ENCODE measurements at places on chromosomes 2 and 18.

DNA sequence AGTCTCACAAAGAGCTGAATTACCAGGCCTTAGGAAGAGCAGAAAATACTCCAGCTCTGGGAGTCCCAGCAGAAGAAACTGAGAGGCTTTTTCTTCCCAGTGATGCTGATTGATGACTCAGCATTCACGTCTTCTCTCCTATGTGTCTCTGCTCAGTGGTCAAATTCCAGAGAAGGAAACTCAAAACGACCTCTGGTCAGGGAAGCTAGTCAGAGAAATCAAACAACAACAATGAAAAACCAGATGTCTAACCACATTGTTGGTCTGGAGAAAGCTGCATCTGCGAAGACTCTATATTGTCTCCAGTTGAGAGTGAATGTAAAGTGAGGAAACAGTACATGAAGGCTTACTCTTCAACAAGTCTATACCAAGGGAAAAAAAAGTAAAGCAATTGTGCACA lies 28.6 kb upstream of the CERS6 start:
- no peak for DNase-seq

DNA sequence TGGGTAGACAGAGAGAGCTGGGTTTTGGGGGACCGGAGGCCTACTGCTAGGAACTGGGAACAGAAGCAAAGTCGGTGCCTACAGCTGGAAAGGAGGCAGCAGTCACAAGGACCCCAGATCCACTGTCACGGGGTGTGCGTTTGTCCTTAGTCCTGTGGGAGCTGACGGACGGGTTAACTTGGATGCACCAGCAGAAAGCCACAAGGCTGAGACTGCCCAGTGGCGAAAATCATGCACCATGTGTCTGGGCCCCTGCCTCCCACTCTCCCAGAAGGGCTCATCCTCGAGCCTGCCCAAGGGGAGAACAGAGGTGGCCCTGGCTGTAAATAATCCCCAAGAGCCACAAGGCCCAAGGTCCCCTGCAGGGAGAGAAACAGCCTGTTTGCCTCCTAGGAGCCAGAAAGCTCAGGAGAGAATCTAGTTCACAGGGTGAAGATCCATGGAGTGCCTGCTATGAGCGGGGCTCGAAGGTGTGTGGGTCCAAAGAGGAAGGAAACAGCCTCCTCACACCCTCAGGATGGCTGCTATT lies 11.7 kb upstream of the RALB start:
- DNase-seq = no peak

DNA sequence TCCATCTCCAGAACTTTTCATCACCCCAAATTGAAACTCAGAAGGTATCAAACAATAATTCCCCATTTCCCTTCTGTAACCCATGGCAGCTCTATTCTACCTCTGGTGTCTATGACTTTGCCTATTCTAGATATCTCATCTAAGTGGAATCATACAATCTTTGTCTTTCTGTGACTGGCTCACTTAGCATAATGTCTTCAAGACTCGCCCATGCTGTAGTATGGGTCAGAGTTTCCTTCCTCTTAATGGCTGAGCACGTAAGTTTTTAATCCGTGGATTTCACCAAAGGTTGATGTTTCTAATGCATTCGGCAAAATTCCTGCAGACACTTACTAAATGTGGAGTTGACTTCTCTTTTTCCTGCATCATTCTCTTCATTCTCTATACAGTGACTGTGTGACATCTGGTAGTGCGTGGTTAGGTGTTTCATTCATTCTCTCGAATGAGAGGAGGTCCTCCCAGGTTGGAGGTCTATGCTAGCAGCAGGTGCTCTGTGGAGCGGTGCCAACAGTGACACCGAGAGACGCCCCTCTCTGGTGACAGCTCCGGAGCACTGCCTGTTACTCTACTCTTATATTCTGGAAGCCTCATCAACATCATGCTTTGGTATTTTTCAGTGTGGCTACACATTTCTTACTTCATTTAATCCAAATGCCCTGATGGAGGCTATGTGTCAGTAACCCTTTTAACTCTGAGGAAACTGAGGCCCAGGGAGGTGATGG lies 50.1 kb downstream of the ATOH8 start:
- no peak for DNase-seq

GRCh38 chr18:51561821-51562220 lies 364.3 kb upstream of the MEX3C start:
- DNase-seq = no peak

DNA sequence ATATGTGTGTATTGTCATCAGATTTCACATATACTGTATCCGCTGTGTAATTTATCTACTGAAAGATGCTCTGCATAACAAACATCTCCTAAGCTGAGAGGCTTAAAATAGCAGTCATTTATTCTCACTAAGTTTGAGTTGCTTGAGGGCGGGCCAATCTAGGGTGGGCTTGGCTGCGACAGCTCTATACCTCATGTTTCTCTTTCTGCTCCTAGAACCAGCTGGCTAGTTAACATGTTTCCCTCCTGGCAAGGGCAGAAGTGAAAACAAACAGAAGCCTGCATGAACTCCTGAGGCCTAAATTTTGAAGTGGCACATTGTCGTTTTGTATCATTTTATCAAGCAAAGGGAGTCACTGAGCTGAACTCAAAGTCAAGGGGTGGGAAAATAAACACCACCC lies 585.0 kb upstream of the VRK2 start:
- DNase-seq = no peak

DNA sequence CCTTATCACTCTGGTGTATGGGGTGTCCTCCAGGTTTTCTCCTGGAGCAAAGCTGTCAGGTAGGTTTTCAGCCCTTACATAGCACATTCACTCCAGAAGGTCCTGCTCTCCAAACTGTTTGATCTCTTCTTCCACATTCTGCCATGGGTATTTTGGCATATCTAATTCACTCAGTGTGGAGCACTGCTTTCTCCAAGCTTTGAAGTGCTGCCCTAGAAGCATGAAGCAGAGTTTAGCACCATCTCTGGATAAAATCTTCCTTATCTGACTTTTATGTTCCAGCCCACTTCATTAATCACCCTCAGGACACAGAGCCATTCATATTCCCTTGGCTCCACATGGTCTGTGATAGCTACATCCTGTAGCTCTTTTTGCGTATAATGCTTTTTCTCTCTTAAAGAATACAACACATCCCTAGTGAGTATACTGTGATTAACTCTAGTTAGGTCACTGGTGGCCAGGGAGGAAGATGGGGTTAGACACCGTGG lies 56.7 kb upstream of the ARHGAP28 start:
- DNase-seq = no peak

DNA sequence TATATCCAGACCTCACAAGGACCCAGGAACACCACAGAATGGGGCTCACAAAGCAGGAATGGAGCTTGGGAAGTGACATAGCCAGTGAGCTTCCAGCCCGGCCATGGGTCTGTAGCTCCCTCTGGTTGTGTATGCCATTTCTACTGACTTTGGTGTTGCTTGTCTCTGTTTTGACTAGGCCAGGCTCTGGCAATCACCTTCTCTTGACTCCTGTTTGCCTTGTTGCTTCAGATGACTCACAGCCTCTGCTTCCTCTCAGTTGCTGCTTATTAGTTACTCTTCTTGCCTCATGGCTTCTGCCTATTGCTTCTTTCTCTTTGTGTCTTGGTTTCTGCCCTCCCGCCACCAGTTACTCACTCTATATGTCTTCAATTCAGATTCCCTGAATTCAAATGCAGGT lies 15.8 kb upstream of the IER3IP1 start:
- DNase-seq = no peak

GRCh38 chr18:23301972-23302371 lies 151.1 kb upstream of the RIOK3 start:
- no peak for DNase-seq

GRCh38 chr18:55314031-55314430 lies 274.0 kb downstream of the TCF4 start:
- no peak for DNase-seq

GRCh38 chr2:233036162-233036838 lies 3.8 kb downstream of the NEU2 start:
- no peak for DNase-seq

- no peak for DNase-seq
Measured at GRCh38 chr2:13597176-13597575, 880.4 kb downstream of the TRIB2 start.

DNA sequence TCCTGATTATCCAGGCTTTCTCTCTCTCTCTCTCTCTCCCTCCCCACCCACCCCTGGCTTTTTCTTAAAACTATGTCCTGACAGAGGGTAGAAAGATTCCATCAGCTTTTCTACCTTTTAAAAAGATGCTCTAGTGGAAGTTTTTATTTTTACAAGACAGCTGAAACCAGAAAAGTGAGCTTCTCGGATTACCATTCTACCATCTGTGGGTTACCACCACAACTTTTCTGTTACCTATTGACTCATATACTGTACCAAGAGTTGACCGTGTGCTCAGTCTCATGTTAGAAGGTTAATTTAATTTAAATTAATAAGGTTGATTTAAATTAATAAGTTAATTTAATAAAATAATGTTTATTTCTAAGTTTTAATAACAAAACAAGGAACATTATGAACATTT lies 137.6 kb downstream of the UPP2 start:
- DNase-seq = no peak

- DNase-seq = no peak
Measured at GRCh38 chr2:203463266-203463678, 71.8 kb downstream of the RAPH1 start.

DNA sequence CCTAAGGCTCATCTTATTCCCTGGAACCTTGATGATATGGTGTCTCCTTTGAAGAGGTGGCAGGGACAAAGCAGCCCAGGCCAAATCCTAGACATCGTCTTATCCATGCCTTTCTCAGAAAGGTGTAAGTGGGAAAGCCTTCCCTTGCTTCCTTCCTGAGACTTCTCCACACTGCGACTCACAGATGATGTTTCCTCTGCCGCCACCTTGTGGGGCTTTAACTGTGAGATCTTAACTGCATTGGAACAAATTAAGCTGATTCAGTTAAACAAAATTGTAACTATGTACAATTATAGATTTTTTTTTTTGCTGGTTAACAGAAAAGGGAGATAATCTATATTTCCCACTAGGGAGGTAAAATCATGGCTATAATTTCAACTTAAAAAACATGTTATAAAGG lies 10.0 kb upstream of the GCA start:
- no peak for DNase-seq

- DNase-seq = no peak
Measured at GRCh38 chr2:76584474-76584873, 873.8 kb upstream of the GCFC2 start.

- no peak for DNase-seq
Measured at GRCh38 chr2:16656784-16657391, 8.7 kb downstream of the CYRIA start.

- no peak for DNase-seq
Measured at GRCh38 chr2:57920342-57920939, 126.2 kb upstream of the VRK2 start.

GRCh38 chr2:236749346-236749745 lies 179.7 kb downstream of the ACKR3 start:
- DNase-seq = no peak

DNA sequence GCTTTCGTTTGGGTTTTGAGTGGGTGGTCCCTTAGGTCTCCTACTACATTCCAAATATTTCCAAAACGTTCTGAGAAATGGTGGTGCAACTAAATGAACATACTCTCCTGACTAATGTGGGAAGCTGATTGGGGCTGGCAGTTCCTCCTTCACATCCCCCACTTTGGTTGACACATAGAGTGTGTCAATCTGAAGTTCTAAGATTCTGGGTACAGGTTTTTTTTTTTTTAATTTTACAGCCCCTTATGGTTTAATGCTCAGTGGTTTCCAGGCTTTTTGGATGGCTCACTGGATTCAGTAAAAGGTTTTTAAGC lies 58.4 kb upstream of the ITGB6 start:
- DNase-seq = no peak

DNA sequence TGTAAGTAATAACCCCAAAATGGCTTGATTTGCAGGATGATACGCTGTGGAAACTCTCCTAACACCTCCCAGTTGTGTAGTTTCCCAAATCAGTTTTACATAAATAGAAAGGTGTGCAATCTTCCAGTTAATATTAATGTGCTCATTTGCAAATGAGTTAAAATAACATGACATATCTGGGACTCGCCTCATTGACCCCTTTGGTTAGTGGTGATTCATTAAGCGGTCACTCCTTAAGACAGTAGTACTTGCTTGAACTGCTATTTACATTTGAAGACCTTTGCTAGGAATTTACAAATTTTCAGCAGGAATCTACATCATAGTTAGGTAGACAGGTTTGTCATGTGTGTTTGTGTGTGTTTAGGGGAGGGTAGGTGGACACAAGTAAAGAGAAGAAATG lies 1367.7 kb upstream of the CELF4 start:
- no peak for DNase-seq

GRCh38 chr2:144244938-144245337 lies 275.0 kb downstream of the ZEB2 start:
- no peak for DNase-seq

- no peak for DNase-seq
Measured at GRCh38 chr2:98488252-98488651, 43.6 kb downstream of the INPP4A start.

DNA sequence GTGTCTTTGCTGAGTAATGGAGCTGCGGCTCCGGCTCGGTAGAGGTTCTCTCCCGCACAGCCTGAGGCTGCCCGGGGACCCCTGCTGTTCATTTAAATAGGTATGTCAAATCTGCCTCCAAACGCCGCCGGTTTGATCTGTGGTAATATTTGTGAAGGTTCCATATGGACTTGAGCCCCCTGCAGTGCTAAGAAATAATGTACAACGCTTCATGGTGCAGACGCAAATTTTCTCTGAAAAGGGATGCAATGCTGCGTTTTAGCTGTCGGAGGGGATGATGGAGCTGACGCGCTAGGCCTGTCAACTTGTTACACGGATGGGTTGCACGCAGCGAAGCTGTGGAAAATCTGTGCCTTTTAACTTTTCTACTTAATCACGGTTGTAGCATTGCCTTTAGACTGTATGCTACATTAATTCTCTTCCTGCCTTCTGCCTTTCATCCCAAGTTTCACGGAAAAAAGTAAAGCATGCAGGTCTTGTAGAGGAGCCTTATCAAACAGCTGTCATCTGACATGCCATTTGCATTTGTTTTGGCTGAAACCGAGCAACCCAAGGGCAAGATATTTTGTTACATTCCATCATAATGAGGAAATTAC lies 43.2 kb downstream of the MRPS9 start:
- no peak for DNase-seq

- no peak for DNase-seq
Measured at GRCh38 chr2:215615803-215616174, 179.9 kb upstream of the FN1 start.

Data from stimulated activated CD8-positive, alpha-beta memory T cell treated with anti-CD3 and anti-CD28 coated beads, Interleukin-15, amount 100 ng/mL, for 48 hours (primary cell).